ENCODE measurements at places on chromosomes 7 and 10.

DNA sequence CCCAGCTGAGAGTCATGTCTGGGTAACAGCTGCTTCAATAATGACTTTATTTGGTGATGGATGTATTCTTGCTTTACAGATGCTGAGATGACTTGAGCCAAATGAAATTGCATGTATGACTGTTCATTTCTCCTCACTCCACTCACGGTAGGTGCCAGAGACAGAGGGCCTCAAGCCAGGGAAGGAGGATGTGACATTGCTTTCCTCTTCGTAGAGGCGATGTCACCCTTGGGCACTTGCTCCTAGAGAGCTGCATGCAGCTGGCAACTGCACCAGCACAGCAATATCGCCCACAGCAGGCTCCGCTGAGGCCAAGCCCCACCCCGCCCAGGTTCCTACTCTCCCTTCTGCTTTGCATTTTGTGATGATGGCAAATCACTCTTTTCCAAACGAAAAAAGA lies 116.6 kb upstream of the AOAH start:
- DNase-seq: peak; percentile 6

- DNase-seq: no peak
These were observed 86.2 kb downstream of the CHST15 start for GRCh38 chr10:124007102-124007772.

- DNase-seq: no peak
These were observed 183.2 kb downstream of the SEM1 start for GRCh38 chr7:96526496-96526895.

DNA sequence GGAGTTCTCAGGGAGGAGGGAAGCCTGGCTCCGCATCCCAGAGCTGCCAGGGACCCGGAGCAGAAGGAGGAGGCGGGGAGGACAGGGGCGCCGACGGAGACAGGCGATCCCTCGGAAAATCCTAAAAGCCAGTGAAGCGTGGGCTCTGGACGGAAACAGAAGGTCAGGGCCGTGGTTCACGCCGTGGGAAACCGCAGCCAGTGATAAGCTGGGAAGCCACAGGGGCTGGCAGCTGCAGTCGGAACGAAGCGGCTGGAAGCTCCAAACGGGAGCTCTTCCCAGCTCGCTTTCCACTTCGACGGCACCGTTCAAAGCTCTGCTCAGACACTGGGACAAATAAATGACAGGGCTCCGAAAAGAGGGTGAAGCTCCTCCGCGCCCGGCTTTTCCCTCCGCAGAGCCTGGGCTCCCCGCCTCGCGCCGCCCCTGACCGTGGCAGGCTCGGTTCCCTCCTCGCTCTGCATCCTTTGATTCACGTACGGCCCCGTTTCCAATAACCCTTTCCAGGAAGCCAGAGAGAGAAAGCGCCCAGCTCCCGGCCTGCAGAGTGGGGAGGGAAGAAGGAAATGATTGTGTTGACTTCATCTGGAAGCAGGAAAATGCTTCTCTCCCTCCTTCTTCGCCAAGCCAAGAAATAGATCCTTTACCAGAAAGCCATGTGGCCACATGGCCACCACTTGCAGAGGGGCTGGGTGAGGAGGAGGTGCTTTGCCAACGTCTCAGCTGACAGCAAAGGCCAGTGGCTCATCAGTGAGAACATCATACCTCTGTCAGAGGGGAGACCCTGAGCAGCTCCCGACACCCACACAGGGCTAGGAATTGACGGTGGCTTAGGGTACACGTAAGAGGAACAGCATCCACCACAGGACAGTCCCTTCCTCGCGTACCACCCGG lies 57.4 kb downstream of the ADRB1 start:
- DNase-seq: no peak

DNA sequence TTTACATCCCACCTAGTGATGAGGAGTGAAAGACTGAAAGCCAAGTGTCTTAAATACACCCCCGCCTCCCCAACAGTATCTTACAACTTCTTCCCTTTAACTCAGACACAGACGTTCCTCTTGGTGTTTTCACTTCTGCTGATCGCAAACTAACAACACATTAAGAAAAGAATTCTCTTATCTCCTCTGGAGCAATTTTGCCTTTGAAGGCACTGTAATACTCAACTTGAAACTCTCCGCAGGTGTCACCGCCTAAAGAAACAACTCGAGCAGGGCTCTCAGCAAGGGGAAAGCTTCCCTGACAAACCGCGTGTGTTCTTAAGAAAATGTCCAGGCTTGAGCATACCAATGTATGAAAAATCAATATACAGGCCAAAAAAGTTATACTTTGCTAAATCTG lies 452 bp downstream of the SEMA3C start:
- no peak for DNase-seq

DNA sequence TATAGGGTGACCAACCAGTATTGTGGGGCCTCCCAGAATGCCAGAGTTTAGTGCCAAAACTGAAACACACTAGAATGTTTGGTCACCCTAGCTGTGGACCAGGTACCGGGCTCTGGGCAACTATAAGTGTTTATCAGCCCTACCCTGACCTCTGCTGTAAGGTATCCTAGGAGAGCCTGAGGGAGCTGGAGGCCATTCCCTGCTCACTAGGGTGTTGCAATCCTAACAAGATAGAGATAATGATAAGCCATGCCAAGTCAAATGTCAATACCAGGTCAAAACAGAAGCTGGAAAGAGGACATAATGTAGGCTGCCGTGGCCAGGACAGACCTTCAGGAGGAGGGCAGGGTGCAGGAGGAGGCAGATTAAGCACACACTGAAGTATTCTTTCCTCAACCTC lies 151.8 kb downstream of the KCNMA1 start:
- no peak for DNase-seq

- DNase-seq: no peak
These were observed 133.9 kb upstream of the GHITM start for GRCh38 chr10:84005403-84005802.

- no peak for DNase-seq
These were observed 119.9 kb downstream of the WDR37 start for GRCh38 chr10:1175956-1176565.

GRCh38 chr10:125591886-125592285 lies 91.1 kb downstream of the TEX36 start:
- DNase-seq: peak; percentile 32

DNA sequence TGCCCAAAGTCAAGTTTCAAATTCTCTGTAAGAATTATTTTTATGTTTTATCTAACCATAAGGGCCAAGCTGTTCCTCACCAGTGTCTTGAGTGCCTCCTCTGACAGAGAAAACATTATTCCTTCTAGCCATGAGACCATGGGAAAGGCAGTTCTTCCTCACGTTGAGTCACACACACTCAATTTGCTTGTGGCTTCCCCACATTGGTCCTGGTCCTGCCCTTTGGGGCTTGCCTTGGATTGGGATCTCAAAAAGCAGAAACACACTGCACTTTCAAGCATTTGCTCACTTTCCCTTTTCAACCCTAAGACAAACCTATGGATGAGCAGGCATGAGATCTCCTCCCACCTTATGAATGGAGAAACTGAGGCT lies 248.3 kb upstream of the IGFBP3 start:
- DNase-seq: no peak

- DNase-seq: no peak
These were observed 938.7 kb upstream of the PHF14 start for GRCh38 chr7:10034843-10035556.

DNA sequence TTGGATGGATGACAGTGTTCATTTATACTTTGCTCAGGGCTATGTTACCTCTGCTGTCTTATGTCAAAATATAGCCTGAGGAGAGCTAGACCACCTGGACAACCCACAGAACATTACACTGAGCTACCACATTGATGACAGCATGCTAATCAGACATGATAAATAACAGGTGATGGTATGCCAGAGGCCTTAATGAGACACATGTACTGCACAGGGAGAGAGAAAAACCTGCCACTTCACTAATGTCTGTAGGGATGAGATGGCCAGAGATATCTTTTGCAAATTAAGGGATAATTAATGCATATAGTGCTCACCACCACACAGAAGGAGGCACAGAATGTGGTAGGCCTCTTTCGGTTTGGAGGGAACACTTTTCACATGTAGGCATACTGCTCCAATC lies 1122.6 kb upstream of the POT1 start:
- DNase-seq: no peak

DNA sequence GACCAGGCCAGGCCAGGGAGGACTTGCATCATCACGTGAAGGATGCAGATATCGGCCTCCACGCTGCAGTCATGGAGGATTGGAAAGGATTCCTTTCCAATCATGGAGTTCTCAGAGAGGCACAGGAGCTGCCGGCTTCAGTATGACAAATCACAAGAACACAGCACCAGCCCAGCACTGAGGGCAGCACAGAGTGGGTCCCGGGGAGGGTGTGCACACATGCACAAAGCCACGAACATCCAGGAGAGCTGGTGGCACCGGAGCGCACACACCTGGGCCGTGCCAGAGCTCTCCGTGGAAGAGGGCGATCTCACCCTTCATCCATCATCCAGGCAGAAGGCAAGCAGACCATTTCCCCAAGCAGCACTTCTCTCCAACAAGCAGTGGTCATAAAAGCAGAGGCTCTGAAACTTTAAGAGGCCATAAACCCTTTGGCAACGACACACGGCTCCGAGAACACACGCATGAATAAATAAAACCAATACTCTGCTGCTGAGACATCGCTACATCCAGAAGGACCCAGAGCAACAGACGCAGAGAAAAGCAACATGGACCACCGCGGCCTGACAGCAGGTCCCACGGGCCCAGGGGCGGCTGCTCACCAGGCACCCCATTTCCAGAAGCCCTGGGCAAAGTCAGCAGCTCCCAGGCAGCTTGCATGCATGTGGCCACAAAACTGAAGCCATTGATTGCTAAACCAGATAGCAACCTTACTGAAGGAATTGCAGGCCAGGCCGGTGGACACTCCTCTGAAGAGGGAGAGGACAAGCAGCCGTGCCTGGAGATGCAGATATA lies 180.8 kb downstream of the USP6NL start:
- DNase-seq: no peak

GRCh38 chr10:71427246-71427645 lies 30.5 kb downstream of the CDH23 start:
- no peak for DNase-seq

- DNase-seq: peak; percentile 49
These were observed 125.6 kb downstream of the VIPR2 start for GRCh38 chr7:159019111-159019510.

DNA sequence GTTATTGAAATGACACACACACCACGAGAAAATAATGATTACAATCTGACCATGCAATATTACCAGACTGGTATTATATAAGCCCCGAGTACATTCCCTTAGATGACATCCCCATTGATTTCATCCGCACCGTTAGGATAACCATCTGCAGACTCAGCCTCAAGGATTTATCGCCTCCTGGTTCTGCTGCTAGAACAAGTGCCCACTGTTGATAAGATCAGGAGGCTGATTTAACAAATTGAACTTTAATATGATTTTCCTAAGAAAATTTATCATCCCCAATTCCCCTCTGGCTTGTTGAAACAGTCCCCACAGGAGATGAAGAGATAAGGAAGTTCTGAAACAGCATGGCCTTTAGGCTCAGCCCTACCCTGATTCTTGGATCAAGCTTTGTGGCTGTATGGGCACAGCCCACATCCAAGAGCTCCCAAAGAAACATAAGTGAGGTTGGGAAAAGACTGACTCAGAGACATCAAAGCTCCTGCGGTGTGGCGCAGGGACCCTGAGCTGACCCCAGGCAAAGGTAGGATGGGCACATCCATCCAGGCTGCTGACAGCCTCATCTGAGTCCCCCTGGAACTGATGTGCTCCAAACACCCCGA lies 59.2 kb upstream of the CHCHD3 start:
- no peak for DNase-seq

GRCh38 chr10:5719546-5719945 lies 34.9 kb downstream of the TASOR2 start:
- no peak for DNase-seq

DNA sequence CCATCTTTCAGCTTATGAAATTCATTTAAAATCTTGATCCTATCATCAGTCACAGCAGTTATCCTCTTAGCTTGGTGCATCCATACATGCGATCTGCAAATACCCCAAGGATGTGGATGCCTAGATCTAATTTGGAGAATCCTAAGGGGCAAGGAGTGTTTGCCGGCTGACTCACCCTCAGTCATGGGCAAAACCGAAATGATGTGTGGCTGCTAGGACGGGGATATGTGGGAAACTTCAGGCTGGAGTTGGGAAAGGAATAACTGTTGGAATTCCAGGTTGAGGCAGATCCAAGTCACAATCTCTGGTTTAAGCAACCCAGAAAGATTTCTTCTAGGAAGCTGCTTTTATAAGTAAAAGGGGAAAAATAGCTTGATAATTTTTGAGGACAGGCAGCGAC lies 19.7 kb upstream of the GOT1 start:
- no peak for DNase-seq
